ENCODE measurements at places on chromosomes 7 and 10. TPM values are rescaled to one million over a fixed set of nuclear protein-coding genes. Genes with fewer than 3 reads are reported as not detected.

DNA sequence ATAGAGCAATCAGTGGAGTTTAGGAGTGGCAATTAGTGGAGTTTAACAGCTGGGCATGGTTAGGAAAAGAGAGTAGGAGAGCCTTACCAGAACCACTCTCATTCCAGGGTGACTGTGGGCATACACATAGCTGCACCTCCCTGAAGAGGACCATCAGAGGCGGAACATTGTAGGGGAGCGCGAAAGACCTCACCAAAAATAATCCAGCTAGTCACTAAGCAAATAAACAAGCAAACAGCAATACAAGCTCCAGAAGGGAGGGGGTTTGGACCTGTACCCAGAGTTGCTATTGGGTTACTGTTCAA is 4.1 kb upstream of the NACAD start:
- no peak for DNase-seq

Gene KNDC1
- 16.7 TPM for total RNA-seq

GRCh38 chr10:68154211-68154497 is 44.9 kb downstream of the MYPN start:
- DNase-seq, result no peak

DNA sequence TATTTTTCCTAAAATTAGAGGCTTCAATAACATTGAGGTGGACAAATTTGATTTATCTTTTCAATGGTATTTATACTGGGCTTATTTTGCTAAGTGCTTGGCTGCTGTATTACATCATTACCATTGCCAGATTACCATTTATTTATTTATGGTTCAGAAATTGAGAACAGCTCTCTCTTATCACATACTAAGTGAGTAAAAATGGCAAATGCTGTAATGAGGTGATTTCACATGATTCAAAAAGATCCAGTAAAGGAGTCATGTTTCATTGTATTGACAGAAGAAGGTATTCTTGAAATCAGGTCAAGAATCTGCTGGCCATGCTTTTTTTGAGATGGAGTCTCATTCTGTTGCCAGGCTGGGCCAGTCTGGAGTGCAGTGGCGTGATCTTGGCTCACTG is 322.6 kb downstream of the KIF20B start:
- no peak for DNase-seq

- DNase-seq, result no peak
These were observed 4.0 kb downstream of the PDAP1 start for GRCh38 chr7:99404235-99404976.

- DNase-seq, result no peak
These were observed 80.7 kb upstream of the KIAA1217 start for GRCh38 chr10:24128066-24128730.

GRCh38 chr10:35019041-35020024 is 70.8 kb downstream of the CUL2 start:
- no peak for DNase-seq

Gene MAPK8
- total RNA-seq, result 70.3 TPM

- peak; percentile 82 for DNase-seq
These were observed 20.5 kb downstream of the YKT6 start for GRCh38 chr7:44221231-44221791.

DNA sequence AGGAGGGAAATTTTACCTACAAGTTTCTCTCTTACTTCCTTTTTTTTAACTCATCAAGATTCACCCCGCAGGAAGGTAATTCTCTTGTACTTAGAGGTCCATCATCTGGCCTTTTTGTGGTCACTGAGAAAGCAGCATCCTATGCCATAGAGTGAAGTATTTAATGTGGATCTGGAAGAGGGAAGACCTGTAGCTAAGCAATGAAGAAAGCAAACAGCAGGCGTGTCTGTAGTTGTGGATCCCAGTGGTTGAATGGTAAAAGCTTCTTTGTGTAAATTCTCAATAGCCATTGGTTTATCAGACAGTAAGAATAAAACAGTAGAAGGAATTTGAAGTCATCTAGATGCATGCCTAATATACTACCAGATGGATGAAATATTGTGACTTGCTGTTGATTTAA is 196.4 kb downstream of the ANKRD7 start:
- DNase-seq, result no peak

DNA sequence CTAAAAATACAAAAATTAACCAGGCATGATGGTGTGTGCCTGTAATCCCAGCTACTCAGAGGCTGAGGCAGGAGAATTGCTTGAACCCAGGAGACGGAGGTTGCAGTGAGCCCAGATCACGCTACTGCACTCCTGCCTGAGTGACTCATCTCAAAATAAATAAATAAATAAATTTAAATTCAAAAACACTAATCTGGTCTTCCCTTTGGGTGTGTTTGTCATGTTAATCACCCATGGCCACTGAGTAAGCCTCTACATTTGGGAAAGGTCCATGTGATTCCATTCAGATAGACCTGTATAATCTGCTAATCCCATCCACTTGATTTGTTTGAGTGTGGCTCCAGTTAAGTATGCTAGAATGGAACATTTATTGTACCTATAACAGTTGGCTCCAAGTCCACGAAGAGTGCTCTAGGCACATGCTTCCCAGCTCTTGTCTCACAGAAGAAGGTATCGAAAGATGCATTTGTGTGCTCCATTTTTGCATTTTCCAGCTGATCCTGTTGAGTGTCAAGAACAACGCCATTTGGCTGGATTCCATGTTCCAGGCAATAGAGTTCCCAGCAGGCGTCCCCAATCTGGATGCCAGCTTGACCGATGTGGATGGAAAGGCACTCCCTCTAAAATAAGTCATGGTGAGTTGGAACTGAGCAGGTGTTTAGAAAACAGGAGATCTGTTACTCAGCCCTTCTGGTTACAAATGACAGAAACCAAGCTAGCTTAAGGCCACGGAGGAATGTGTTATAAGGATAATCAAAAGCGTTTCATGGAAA is 4.0 kb downstream of the TUBAL3 start:
- DNase-seq, result no peak

- no peak for DNase-seq
These were observed 56.7 kb downstream of the BMPR1A start for GRCh38 chr10:86813101-86813500.

- DNase-seq, result peak; percentile 1
These were observed 95.7 kb downstream of the CDK6 start for GRCh38 chr7:92740700-92741126.

DNA sequence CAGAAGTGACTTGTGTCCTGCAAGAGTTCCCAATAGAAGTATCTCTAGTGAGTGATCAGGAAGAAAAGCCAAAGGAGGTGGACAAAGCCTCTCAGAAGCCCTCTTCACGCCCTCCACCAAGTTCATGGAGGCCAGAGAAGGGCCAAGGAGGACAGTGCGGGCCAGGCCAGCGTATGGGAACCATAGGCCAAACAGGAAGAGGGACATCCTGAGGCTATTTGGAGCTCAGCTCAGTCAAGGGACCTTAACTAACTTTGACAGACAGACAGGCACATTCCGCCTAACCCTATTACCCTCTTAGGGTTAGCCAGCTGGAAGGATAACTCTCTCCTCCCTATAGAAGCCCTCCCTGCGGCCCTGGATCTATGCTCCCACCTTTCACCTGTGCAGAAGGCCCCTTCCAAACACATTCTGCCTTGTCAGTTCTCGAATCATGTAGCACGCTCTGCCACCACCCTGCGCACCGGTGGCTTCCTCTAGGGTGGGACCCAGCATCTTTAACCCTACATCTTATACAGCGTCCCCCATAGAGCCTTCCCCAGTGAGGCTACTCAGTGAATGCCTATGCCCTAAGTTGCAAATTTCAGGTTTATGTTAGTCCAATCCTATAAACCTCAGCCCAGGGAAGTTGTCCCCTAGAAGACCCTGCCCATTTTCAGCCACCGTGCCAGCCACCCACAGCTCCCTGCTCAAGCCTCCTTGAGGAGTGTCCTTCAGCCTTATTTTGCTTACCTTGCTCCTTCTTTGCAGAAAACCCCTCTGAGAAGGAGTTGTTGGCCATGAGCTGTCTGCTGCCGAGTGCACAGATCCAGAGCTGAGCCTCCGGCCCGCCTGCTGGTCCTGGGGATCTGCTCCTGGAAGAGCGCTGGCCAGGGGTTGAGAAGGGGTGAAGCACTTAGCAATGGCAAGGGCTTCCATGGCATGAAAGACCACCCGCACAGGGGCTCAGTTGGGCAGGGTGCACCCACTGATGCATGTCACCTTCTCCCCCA is 36.9 kb downstream of the FRMPD2 start:
- no peak for DNase-seq

DNA sequence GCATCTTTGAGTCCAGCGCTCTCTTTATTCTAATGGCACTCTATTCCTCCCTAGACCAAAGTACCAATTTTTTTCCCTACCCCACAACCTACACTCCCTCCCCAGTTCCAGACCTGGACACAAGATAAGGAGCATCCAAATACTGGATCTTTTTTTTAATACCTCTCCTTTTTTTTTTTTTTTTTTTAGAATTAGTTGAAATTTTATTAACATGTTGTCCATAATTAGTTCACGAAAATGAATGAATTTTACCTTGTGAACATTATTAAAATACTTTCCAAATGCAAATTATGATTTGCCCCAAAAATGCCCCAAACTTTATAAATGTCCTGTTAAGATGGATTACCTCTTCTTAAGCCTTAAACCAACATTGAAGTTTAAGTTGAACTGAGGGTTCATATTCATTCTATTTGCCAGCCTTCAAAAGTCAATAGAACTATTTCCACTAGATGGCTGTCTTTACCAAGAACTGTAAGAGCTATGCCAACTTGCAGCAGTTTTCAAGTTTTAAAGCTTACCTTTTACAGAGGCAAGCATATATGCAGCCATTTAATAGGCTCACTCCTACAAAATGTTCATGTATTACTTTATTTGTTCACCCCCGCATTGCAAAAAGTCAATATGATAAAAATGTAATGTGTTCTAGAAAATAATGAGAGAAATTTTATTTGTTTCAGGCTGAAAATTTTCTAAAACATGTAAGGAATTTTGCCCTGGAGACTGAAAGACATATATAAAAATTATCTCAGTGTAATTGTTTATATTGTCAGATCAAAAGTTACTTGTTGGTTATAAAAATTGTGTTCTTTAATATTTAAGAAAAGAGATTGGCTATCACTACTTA is 39.7 kb upstream of the TNKS2 start:
- peak; percentile 24 for DNase-seq
